ENCODE measurements at places on chromosomes 4 and X. TPM values are rescaled to one million over a fixed set of nuclear protein-coding genes. Genes with fewer than 3 reads are reported as not detected.

DKK2 gene
- not detected for total RNA-seq

SOD3 gene
- total RNA-seq, result not detected

PTTG2 gene
- total RNA-seq, result not detected

SEL1L3 gene
- 38.2 TPM for total RNA-seq

VCX gene
- not detected for total RNA-seq

- peaks cover 61% of the 10 kb centered on the region for H3K27me3 ChIP-seq
- DNase-seq, result no peak
- H3K36me3 ChIP-seq, result peaks cover 2% of the 10 kb centered on the region
- no peak overlapping the region for H3K27ac ChIP-seq
- H3K4me3 ChIP-seq, result peak overlapping the region; percentile 68
These were observed 99.2 kb upstream of the TENM3 start for GRCh38 chr4:182143822-182144625.
